AG10803 (cell line): ENCODE measurements at places on chromosomes 6 and 20.

DNA sequence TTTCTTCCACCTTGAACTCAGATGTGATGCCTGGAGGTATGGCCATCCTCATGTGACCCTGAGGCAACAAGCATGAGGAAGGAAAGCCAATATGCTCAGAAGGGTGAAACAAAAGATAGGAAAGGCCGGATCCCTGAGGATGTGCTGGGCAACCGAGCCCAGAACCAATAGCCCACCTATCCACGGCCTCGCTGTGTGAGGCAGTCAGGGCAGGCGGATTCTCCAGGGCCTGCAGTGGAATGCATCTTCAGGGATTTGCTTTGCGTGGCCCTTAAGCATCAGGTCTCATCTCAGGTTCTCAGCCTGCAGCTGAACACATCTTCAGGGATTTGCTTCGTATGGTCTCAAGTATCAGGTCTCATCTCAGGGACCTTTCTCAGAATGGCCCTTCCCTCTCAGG lies 139.8 kb downstream of the ANKRD60 start:
- no peak for DNase-seq

- DNase-seq: peak; percentile 30
These were observed 93.8 kb downstream of the RIN2 start for GRCh38 chr20:19851861-19852260.

- peak; percentile 87 for DNase-seq
These were observed 16.4 kb upstream of the HMGN4 start for GRCh38 chr6:26521600-26522391.

DNA sequence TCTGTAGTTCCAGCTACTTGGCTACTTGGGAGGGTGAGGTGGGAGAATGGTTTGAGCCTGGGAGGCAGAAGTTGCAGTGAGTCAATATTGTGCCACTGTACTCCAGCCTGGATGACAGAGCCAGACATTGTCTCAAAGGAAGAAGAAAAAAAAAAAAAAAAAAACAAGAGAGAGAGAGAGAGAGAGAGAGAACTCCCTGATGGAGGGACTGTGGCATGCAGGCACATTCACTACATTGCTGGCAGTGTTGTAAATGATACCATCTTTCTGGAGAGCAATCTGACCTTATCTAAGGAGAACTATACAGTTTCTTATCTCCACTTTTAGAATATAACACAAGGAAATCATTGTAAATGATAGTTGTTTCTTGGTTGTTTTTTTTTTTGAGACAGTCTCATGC lies 85.1 kb downstream of the MDN1 start:
- DNase-seq: peak; percentile 13

GRCh38 chr6:139533573-139534471 lies 159.4 kb upstream of the CITED2 start:
- peak; percentile 95 for DNase-seq

DNA sequence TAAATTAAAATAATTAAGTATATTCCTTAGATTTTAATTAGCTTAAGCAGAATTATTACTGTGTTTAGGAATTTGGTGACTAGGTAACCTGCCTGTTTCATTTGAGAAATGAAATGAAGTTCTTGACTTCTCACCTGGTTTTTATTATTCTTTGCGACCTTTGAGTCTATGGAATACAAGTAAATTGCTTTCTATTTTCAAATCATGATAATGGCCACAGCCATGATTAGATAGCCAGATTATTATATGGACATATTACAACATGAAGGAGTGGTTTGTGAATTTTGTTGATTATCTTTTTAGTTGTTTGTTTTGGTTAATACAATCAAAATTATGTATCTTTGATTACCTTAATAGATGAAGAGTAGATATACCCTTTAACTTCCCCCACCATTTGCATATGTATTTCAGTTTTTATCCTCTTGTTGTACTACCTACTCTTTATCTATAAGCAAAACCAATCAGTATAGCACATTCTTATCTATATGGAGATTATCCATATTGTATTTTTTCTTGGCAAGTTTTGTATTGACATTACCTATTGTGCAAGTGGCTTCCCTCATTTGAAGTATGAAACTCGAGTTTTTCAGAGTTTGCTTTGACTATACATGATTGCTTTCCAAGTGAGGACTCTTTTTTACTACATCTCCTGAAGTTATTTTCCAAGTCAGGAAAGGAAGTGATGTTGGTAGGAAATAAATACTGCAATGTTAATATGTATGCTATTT lies 47.9 kb downstream of the CD2AP start:
- DNase-seq: no peak

GRCh38 chr20:37649017-37649416 lies 44.8 kb upstream of the CTNNBL1 start:
- DNase-seq: no peak

GRCh38 chr6:5121956-5122355 lies 36.8 kb downstream of the PPP1R3G start:
- DNase-seq: no peak

DNA sequence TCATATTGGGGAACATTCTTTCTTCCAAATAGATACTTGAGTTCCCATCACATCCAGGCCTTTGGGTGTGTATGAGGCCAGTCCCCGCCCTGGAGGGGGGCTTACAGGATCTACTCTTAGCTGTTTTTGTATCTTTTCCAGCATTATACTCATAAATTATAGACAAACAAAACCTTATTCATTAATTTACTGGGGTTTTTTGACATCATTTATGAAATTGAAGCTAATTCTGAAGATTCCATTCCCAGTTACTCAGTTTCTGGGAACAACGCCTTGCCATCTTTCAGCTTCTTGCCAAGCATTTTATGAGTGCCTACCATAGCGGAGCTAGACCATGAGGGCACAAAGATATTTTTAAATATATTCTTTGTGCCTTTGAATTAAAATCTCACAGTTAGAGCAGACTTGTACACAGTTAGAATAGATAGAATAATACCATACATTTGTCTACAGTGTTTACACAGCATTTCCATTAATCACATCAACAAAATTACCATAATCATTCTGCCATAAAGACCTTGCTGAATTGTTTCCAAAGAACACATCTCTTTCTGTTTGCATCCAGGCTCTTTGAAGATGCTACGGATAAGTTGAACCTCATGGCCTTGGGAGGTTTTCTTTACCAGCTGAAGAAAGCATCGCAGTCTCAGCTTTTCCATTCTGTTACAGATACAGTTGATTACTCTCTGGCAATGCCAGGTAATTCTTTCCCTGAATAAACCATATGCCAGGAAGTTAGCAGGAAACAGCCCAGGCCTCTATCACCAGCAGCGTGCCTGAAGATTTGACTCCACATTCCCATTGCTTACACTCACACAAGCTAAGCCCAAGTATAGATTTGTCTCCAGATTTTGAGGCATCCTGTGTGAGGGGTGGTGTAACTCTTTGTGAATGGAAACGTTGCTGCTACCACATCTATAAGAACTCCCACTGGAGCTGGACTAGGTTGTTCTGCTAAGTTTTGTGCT lies 75.4 kb upstream of the PBOV1 start:
- DNase-seq: peak; percentile 72

DNA sequence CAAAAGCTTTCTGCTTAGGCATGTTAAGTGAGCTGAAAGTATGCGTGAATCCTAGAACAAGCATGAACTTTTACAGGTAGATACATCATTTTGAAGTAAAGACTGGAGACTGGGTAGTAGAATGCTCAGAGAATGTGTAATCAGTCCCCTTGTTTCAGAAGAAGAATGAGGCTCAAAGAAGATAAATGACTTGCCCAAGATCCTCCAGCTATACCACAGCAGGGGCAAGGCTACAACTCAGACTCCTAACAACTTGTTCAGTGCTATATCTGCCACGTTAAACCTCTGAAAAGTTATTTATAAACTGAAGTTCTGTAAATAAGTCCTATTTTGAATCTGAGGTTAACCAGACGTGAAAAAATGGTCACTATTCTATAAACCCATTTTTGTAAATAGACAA lies 2.9 kb downstream of the RIPOR2 start:
- no peak for DNase-seq

DNA sequence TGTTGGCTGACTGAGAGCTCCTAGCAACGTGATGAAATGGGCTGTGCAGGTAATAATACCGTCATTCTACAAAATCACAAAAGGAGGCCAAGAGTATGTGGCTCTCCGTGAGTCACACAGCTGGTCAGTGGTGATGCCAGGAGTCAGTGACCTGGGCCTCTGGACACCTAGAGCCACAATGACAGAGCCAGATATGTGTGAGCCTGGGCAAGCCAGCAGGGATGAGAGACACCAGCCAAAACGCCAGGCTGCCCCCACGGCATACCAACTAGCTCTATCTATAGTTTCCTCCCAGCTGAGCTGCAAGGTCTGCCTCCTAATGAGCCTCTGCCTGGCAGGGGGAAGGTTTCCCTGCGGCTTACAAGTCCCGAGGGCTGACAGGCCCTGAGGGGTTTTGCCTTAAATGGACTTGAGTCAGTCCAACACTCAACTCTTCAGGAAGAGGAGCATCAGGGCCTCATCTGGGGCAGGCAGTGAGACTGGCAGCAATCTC lies 70.0 kb downstream of the CPNE5 start:
- no peak for DNase-seq

DNA sequence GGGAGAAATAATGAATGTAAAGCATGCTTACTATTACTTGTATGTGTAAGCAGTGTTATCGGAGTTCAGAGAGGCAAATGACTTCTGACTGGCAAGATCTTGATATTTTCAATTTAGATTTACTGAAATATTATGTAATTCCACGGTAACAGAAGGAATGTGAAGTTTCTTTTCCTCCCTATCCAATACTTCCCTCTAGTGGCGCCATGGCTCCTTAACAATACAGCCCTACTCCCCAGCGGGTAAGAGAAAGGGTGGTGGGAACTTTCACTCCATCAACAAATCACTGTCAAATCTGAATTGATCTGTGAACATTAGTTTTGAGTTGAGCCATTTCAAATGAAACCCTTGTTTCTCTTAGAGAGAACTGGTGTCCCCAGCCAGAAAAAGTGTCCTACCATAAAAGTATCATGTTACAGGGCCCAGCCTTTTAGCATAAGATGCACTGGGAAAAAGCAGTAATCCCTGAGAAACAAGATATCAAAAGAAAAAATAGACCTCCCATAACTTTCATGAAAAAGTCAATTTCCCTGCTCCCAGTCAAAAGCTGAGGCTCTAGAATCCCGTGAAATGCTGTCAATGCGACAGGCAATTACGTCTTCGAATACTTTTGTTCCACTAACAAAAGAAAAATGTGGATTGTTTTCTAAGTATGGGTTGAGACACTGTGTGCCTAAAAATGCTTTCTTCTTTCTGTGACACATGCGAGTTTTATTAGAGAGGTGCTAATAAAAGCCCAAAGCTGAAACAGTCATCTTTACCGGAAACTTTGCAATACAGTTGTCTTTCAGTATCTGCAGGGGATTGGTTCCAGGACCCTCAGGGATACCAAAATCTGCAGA lies 12.9 kb downstream of the COX7A2 start:
- peak; percentile 76 for DNase-seq

DNA sequence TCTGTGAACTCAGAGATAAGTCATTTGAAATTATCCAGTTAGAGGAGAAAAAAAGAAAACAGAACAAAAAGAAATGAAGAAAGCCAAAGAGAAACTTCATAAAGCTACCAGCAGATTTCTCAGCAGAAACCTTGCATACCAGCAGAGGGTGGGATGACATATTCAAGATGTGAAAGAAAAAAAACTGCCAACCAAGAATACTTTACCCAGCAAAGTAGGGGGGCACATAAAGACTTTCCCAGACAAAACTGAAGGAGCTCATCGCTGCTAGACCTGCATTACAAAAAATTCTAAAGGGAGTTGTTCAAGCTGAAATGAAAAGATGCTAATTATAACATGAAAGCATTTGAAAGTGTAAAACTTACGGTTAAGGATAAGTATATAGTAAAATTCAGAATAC lies 246.3 kb downstream of the FNDC1 start:
- DNase-seq: no peak

- no peak for DNase-seq
These were observed 35.2 kb downstream of the SPATA2 start for GRCh38 chr20:49880177-49880576.

DNA sequence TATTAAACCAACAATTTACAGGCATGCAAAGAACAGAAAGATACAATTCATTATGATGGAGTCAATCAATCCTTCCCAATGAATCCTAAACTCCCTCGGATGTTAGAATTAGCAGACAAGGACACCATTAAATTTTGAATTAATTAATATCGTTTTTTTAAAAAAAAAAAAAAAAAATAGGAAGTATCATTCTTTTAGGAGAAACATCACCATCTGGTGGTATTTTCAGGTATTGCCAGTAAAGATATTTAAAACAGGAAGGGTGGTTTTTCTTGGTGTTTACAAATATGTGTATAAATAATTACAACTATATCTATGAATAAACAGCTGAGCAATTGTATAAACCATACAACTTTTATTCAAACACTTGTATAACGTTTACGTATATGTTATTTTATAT lies 564.4 kb downstream of the HAO1 start:
- no peak for DNase-seq

GRCh38 chr6:146957181-146958093 lies 246.8 kb upstream of the STXBP5 start:
- no peak for DNase-seq

GRCh38 chr20:37839432-37839827 lies 63.5 kb upstream of the VSTM2L start:
- DNase-seq: no peak

DNA sequence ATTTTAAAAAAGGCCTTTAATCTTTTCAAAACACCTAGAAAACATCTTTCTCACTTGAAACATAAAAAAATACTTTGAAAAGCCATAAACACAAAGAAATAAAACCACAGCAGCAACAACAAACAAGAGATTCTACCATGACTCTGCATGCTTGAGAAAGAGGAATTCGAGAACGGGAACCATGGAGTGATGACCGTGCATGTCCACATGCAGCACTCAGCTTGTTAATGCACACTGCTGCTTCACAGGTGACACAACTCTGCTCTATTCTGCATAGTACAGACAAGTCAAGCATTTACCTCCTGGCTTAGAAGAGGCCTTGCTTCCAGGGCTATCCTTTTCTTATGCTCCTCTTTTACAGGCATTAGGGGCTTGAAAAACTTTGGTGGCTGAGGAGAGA lies 64.9 kb upstream of the NUP153 start:
- no peak for DNase-seq

DNA sequence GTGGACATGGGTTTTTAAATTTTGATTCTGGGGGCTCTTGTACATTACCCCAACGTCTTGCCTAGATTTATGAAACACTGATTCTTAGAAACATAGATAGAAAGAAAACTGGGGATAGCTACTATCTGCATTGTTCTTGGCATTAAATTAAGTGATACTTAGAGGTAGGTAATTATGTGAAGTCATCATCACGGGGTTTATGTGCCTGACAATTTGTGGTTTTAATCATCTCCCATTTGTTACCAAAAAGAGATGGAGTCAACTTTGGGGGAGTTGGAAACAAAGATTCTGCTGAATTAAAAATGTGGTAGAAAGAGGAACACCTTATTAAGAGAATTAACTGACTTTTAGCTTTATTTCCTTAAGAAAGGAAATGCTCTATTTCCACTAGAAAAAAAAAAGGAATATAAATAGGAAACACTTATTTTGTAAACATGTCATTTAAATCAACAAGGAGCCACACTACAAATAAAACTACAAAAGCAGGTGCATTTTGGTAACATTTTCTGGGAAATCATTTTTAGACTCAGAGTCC lies 5.6 kb downstream of the TNFAIP3 start:
- DNase-seq: no peak

- peak; percentile 36 for DNase-seq
These were observed 8.0 kb downstream of the RNF217 start for GRCh38 chr6:124970243-124970642.

DNA sequence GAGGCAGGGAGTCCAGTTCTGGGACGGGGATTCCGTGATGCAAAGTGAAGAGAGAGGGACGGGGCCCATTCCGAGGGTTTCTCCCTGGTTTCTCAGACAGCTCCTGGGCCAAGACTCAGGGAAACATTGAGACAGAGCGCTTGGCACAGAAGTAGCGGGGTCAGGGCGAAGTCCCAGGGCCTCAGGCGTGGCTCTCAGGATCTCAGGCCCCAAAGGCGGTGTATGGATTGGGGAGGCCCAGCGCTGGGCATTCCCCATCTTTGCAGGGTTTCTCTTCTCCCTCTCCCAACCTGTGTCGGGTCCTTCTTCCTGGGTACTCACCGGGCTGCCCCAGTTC lies 35.9 kb upstream of the HLA-G start:
- DNase-seq: no peak
